ENCODE measurements at places on chromosomes 2 and 18.

- DNase-seq = no peak
Measured at GRCh38 chr2:43240766-43241150, 14.4 kb upstream of the ZFP36L2 start.

DNA sequence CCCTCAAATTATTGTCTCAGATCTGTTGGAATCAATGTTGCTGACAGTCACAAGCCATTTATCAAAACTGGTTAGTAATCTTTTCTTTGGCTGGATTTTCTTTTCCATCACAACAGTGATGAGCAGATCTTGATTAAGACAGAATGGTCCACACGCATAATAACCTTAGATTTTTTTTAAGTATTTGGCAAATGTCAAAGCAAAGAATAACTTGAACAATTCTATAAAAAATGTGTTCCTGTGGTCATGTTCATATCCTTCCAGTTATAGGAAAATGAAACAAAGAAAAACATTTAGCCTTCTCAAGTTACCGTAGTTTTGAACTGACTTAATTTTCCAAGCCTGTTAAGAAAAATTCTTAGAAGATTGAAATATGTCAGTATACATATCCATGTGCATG, 659.9 kb upstream of the ID2 start:
- no peak for DNase-seq

DNA sequence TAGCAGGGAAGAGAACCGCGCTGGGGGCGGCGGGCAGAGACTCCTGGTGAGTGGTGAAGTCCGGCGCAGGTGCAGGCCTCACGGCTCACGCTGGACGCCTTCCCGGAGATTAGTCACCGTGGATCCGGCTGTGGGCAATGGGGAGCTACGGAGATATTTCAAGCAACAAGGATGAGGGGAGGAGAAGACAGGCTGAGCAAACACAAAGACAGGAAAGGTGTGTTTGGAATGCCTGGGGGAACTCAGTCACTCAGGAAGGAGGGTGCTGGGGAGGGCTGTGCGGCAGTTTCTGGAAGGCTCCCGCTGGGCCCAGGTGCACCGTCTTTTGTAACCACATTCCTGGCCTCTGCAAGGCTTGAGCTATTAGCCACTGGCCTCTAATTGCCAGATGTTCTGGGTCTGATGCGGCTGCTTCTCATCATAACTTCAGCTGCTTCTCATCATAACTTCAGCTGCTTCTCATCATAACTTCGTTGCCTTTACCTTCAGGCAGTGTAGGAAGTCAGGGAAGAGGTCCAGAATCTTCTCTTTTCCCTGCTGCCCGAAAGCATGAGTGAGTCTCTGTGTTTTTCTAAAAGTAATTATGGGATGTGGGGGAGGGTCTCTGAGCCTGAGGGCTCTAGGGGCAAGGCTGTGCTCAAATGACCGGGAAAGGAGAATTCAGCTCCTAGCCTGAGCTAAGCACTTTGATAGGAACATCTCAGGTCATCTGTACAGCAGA, 118.9 kb downstream of the PXDN start:
- no peak for DNase-seq

- no peak for DNase-seq
Measured at GRCh38 chr2:129118296-129118695, 799.6 kb upstream of the HS6ST1 start.

DNA sequence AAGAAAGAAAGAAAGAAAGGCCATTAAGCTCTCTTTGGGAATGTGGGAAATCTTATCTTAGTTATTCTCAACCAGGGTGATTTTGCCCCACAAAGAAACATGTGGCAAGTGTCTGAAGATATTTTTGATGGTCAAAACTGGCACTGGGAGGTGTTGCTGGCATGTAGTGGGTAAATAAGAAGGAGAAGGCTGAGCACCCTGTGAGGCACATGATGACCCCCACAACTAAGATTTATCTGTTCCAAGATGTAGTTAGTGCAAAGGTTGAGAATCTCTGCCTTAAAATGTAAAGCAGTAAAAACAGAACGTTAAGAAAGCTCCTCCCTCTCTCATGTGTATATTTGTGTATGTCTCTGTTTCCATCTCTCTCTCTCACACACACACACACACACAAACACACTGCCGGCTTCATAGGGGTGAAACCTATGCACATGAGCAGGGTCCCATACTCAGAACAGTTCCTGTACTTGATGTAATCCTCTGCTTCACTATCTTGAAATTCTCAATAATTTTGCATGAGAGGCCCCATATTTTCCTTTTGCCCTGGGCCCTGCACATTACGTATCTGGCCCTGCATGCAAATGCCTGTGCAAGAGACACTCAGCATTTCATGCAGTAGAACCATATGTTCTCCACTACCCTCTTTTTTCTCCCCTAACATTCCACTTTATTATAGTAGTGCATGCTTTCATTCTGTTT, 94.3 kb downstream of the MREG start:
- no peak for DNase-seq

DNA sequence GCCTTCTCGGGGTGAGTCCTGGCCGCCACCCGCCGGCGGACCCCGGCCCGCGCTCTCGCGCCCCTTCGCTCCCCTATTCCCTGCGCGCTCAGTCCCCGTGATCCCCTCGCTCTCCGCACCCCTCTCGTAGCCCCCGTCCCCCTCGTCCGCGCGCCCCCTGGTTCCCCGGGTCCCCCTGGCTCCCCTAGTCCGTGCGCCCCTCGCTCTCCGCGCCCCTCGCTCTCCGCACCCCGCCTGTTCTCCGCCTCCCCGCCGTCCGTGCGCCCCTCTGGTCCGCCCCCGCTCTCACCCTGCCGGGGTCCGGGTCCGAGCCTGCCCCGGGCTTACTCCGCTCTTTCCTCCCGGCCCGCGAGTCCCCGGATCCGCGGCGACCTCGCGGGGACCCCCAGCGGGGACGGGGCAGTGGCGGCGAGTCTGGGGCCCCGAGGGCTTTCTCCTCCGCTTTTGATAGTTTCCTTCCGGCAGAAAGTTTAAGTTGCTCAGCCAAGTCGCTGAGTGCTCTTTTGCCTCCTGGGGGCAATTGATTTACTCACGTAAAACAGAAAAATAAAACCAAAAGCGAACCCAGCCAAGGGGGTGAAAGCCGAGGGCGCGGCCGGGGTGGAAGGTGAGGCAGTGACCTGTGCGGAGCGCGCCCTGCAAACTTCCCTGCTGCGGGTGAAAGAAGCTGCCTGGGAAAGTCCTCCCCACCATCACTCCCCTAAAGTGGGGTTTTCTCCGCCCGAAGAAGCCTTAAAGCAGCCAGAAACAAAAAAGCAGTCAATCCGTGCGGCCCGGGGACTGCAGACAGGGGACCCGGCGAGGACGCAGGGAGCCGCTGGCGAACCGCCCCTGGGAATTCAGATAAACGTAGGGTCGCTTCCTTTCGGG, 568 bp downstream of the RAB31 start:
- DNase-seq = no peak

- DNase-seq = no peak
Measured at GRCh38 chr18:39235118-39235719, 1669.6 kb upstream of the CELF4 start.

DNA sequence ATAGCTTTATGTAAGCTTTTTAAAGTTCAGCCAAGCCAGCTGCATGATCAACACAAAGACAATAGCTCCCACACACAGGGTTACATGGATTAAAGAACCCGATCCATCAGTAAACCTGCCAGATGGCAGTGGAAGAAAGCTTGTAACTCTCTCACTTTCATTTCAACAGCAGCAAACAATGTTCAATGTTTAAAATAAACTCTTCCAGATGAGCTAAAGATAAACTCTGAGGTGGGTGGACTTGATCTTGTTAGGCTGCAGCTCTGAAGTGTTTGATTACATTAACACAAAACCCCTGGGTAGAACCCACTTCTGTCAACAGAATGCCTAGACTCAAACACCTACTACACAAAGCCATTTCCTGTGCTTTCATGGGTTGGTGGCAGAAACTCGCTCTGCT, 13.9 kb downstream of the RDH14 start:
- no peak for DNase-seq

- DNase-seq = no peak
Measured at GRCh38 chr2:240203788-240204270, 63.4 kb upstream of the OTOS start.

DNA sequence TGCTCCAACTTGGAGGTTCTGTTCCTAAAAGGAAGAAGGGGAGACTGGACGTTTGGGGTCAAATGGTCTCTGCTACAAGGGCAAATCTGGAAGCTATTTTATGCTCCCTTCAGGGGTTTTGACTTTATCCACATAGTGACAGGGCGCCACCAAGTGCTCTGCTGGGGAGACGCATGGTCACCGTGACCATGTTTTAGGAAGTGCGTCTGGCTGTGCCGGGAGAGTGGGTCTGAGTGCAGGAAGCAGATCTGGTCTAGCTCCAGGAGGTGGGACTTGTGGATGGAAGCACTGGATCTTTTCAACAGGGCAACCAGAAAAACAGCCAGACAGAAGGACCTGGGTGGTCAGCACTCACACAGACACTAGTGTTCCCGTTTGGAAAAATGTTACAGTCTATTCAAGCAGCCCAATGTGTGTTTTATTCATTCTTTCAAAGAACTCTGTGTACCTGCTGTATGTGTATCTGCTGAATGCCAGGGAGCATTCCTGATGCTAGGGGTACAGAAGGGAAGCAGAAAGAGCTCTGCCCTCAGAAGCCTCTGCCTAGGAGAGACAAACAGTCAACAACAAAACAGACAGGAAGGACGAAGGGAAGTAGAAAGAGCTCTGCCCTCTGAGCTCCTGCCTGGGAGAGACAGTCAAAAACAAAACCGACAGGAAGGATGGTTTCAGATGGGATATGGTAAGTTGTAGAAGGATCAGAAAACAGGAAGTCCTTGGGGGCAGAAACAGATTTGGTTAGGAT, 14.3 kb downstream of the IMPA2 start:
- DNase-seq = peak; percentile 17

DNA sequence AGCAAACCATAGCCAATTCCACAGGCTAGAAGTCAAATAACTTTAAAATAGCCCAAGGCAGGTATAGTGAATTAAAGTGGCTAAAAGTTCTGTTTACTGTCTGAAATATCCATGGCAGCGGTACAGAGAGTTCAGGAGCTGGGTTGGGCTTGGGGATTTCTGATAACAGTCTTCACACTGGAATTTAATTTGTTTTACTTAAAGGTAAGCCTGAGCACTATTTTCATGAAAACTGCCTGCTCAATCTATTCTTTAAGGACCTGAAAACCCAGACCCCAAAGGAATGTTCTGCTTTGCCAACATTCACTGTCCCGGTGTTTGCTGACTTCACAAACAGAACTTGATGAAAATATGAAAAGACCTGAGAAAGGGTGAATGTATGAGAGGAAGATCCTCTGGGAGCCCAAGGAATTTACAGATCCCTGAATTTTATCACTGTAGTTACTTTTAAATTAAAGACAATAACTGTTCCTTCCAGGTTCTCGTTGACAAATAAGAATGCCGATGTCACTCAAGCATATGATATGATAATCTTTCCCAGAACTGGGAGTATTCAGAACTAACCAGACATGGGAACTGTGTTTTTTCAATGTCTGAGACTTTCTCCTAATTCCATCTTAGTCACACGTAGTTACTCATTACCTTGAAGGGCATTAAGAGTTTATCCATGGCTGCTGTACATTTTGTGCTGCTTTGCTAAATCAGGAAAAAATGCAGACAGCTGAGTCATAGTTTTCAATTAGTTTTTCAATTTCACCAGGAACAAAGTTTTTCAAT, 28.3 kb upstream of the ITGB6 start:
- DNase-seq = no peak

GRCh38 chr18:69845593-69846506, 101.8 kb downstream of the CD226 start:
- DNase-seq = no peak

DNA sequence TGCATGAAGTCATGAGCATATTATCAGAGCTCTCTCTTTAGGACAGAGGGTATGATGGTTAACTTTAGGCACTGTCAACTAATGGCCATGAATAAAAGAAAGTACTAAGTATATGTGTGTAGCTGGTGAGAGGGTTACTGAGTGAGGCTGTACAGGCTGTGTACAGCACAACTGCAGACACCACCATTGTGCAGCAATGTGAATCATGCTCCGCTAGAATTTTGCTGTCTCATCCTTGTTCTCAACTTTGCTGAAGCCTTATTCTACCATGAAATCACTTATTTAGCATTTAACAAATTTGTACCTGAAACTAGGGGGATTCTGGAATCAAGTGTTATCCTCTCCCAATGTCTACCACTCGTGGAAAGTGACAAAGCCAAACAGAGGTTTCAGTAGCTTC, 414.9 kb downstream of the PLCL1 start:
- no peak for DNase-seq

DNA sequence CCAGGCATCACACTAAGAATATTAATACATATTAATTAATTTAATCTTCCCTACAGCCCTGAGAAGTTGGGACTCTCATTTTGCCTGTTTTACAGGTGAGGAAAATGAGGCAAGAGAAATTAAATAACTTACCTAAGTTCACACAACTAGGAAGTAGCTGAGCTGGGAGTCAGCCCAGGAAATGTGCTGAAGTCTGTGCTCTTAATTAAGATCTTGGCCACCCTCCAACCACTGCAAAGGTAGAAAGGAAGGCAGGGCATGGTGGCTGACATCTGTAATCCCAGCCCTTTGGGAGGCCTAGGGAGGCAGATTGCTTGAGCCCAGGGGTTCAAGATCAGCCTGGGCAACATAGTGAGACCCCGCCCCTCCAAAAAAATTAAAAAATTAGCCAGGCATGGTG, 12.9 kb upstream of the MGAT4A start:
- DNase-seq = no peak

- no peak for DNase-seq
Measured at GRCh38 chr2:216131175-216131926, 22.2 kb downstream of the XRCC5 start.

- DNase-seq = no peak
Measured at GRCh38 chr2:97718942-97719341, 5.6 kb downstream of the ZAP70 start.

- no peak for DNase-seq
Measured at GRCh38 chr18:23471486-23471885, 18.4 kb downstream of the RIOK3 start.

GRCh38 chr2:240893363-240893844, 2.6 kb downstream of the MAB21L4 start:
- peak; percentile 57 for DNase-seq

DNA sequence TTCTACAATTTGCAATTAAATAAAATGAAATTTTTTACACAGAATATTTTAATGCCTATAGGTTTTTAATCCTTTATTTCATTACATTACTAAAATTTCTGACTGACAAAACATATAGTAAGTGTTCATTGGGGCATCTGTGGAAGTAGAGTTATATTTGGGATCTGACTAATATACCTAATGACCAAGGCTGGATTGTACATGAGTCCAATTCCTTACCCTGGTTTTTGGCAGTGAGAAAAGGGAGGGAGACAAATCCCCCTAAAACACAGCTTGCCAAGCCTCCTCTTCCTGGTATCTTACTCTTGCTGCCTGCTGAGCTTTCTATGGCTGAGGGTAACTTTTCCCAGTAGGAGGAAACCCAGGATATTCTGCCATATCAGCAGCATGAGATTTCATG, 149.4 kb upstream of the CDH20 start:
- no peak for DNase-seq

GRCh38 chr2:85578243-85579180, 1.1 kb downstream of the VAMP8 start:
- no peak for DNase-seq

DNA sequence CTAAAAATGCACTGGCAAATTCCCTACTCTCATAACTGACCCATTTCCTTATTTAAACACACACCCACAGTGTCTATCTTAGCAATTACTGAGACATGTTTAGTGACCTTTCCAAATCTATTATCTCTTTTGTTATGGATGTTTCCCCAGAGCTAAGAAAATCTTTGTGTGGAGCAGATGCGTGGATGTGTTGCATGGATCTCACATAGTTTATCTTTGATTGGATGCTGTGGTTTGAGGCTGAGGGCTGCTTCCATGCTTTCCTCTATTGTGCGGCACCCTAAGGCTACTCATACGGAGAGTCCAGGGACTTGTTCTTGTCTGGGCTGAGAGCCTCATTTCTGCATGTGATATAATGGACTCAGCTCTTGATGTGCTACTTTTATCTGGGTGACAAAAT, 4.7 kb downstream of the ANKZF1 start:
- no peak for DNase-seq

Data from stimulated activated CD8-positive, alpha-beta memory T cell treated with anti-CD3 and anti-CD28 coated beads, Interleukin-15, amount 100 ng/mL, for 4 hours (primary cell).